Esophagus mucosa (tissue), 1 donor: ENCODE measurements at places on chromosomes 6 and 20. TPM values are rescaled to one million over a fixed set of nuclear protein-coding genes. Genes with fewer than 3 reads are reported as not detected.

VPS52 gene
- 38.8 TPM for total RNA-seq

GSTA2 gene
- not detected for total RNA-seq

TRAM2 gene
- total RNA-seq = 3.5 TPM

MYCT1 gene
- total RNA-seq = 1.6 TPM
